ENCODE measurements at places on chromosomes 13 and 19. TPM values are rescaled to one million over a fixed set of nuclear protein-coding genes. Genes with fewer than 3 reads are reported as not detected.

GRCh38 chr13:49466292-49466838, 22.3 kb downstream of the SETDB2 start:
- DNase-seq, result no peak

GPC6 gene
- 3.5 TPM for total RNA-seq

DNA sequence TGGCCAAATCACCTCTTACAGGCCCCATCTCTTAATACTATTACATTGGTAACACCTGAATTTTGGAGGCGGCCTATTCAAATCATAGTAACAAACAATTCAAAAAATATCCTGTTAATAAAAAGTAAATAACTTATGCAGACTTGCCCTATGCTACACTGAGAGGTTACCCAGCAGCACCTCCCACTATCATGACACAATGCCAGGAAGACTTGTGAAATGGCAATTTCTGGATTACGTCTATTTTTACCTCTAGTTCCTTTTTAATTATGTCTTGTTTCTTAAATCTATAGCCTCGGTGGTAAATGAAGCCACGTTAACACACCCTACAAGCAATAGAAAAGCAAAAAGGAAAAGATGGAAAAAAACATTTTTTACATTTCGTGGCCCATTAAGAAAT, 6.2 kb upstream of the DZIP1 start:
- no peak for DNase-seq

SBK2 gene
- not detected for total RNA-seq

NALCN gene
- 6.4 TPM for total RNA-seq

LRG1 gene
- 0.51 TPM for total RNA-seq

DNA sequence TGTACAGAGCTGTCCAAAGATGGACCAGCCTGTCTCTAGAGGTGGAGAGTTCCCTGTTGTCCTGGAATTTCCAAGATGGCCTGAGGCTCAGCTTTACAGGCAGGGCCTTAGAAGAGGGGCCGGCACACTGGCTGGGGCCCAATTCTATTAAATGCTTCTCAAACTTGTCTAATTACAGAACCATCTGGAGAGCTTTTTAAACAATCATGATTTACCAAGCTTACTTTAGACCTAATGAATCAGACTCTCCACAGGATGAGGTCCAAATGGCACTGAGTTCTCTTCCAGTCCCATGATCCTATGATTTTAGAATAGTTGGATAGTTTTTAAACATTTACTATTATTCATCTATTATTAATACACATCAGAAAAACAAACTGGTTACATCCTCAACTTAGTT, 123.5 kb downstream of the DNAJC3 start:
- no peak for DNase-seq

DNA sequence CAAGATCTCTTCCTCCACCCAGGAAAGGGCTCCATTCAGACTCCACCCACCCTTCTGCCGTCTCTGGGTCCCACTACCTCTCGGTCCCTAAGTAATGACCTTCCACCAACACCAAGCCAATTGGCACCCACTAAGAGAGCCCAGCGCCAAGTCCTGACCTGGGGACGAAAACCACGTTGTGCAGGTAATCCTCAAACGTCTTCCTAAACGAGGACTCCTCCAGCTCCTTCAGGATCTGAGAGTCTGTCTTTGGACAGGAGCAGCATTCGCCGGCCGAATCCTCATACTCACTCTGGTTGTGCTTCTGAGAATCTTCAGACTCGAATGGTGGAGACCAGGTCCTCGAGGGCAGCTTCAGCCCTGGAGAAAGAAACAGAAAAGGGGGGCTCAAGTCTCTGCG, 83.1 kb downstream of the ZNF557 start:
- no peak for DNase-seq

LRRC25 gene
- not detected for total RNA-seq

All from PC-3 (cell line).